MCF 10A (cell line): ENCODE measurements at places on chromosomes 4 and X.

DNA sequence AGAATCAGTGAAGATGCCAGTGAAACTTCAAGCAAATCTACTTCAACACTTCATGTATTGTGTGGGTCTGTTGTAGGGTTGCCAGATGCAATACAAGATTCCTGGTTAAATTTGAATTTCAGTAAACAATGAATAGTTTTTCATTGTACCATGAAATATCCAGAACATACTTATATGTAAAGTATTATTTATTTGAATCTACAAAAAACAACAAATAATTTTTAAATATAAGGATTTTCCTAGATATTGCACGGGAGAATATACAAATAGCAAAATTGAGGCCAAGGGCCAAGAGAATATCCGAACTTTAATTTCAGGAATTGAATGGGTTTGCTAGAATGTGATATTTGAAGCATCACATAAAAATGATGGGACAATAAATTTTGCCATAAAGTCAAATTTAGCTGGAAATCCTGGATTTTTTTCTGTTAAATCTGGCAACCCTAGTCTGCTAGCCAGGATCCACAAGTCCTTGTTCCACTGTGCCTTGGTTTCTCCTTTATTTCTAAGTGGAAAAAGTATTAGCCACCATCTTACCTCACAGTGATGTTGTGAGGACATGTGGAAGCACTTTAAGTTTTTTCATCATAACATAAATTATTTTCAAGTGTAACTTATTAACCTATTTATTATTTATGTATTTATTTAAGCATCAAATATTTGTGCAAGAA lies 2.3 kb downstream of the CXCL8 start:
- no peak for DNase-seq

DNA sequence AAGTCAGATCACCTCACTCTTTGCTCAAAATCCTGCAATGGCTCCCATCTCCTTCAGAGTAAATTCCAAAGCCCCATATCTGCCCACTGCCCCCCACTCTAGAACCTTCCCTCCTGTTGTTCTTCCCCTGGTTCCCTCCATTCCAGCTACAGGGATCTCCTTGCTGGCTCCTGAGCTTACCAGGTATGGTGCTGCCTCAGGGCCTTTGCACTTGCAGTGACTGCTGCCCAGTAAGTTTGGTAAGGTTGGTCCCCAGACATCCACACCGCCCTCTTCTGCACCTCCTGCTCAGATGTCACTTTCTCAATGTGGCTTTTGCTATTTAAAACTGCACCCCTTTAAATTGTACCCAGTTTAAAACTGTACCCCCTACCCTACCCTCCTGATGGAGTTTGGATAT lies 7.8 kb upstream of the MAN2B2 start:
- DNase-seq = no peak

GRCh38 chr4:7118013-7118832 lies 50.4 kb upstream of the GRPEL1 start:
- DNase-seq = no peak

- no peak for DNase-seq
Measured at GRCh38 chr4:69092190-69092589, 4.1 kb upstream of the UGT2B7 start.

DNA sequence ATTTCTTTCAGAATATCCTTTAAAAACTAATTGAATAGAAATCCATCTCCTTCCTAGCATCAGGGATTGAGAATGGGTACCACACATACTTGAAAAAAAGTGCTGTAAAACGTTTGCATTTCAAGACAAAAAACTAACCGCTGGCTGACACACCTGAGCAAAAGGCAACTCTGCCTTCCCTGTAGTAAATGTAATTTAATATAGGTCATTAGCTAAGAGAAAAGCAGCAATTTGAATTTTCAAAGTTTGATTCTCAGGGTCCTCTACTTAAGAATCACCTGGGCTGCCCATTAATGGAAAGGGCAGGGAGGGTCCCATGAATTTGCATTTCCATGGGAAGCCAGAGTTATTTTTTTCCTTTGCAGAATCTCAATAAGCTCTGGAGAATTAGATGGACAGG lies 40.5 kb upstream of the SPP1 start:
- no peak for DNase-seq

DNA sequence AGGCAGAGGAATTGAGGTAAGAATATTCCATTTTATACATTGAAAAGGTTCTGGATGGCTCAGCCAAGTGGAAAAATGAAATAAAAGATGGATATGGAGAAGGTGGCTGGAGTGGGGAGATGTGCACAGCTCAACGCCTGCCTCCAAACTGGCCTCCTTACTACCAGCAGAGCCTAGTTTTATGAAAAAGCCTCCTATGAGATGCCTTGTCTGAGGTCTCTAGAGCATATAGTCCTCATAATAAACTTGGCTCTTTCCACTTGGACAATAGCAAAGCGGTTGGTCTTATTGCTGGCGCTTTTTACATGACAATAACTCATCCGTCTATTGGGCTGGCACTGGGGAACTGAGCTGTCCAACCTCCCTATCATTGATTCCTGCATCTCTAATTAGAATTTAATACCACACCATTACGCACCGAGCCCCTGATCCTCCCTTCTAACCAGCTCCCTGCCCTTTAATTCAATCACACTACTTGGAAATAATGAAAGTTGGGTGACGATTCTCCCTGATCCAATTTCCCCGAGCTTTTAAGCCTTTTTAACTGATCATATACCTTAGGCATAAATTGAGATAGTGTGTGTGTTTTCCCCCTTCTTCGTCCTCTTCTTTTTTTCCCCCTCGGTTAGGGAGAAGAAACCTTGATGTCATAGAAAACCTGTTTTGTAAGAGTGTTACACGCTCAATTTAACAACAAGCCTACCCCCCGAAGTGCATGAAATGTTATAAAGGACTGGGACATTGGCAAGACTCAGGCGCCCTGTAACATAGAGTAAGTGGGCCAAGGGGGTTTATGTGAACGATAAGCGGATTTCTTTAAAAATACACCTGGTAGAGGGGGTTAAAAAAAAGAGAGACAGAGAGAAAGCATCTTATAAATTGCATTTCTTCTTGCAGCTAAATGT lies at the start of gene PHOX2B:
Gene PHOX2B (minus strand): TSS at position 155 of the 905 bp plus-strand sequence. CDS start 115 bp downstream, at position 40.
- DNase-seq = no peak

- no peak for DNase-seq
Measured at GRCh38 chr4:87978681-87979080, 3.2 kb downstream of the SPP1 start.

DNA sequence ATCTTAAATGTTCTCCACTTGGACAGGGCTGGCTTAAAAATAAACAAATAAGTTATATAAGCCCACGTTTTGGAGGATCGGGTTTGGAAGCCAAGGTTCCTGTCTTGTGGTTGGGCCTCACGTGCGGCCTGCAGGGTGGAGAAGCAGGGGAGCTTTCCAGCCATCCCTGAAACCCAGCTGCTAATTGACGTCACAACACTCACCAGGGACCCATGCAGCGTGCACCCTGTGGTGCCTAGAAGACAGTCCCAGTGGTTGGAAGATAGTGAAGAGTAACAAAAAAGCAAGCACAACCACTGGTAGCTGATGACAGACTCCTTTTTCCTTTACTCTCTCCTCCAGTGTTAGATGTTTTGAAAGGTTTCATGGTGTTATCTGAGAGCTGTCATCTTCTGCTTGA lies 142.0 kb upstream of the RBPJ start:
- no peak for DNase-seq

- no peak for DNase-seq
Measured at GRCh38 chrX:24125028-24125612, 24.4 kb upstream of the ZFX start.

DNA sequence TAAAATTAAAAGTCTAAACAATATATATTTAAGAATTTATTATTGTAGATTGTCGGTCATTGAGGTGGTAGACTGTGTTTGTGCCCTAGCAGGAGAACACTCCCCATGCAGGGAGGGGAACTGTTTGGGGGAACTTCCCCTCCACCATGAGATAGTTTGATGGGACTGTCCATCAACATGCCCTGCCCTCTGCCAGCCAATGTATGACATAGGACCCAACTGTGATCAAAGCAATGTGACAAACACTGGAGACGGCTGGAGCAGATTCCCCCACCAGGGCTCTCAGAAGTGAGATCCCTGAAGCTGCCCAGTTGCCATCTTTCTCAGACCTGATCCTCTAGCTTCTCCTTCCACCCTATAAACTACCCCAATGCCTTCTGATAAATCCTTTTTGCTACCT lies 44.9 kb downstream of the SH3KBP1 start:
- DNase-seq = no peak

- peak; percentile 25 for DNase-seq
Measured at GRCh38 chrX:39011454-39012221, 210.4 kb downstream of the MID1IP1 start.

- no peak for DNase-seq
Measured at GRCh38 chrX:8201896-8202331, 30.8 kb upstream of the VCX2 start.

DNA sequence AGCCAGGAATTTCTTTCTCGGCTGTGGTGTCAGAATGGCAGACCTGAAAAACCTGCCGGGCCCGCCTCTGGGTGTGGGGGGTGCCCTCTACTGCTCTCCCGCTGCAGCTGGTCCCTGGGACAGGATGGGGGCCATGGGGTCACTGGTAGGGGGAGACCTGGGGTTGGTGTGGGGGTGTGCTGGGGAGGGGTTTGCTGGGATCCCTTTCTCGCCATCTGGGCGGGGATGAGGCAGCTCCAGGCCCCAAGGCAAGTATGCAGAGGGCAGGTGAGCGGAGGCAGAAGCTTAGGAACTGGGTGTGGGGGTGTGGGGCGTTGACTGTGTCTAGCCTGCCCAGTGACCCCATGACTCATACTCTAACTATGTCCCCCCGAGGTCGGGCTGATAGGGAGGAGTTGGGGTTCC lies 884 bp downstream of the CCDC120 start:
- peak; percentile 13 for DNase-seq

- DNase-seq = peak; percentile 6
Measured at GRCh38 chrX:54208531-54208930, 25.5 kb upstream of the FAM120C start.

- DNase-seq = no peak
Measured at GRCh38 chrX:74892561-74892960, 32.7 kb downstream of the NEXMIF start.

GRCh38 chrX:97215186-97215585 lies 331.5 kb downstream of the RPA4 start:
- no peak for DNase-seq

DNA sequence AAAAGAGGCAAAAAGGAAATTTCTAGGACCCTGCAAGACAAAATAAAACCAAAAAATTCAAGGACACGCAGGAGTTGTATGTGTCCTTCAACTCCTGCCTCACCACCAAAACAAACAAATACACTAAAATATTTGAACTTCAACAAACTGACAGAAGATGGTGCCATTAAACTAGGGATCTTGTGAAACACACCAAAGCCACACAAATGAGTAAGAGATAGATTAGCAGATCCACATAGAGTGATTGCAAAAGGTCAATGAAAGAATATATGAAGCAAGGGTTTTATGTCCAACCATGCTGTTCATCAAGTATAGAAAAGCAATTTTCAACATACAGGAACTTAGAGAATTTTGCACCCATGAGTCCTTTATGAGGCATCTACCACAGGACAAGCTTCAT lies 40.1 kb upstream of the SCML1 start:
- DNase-seq = peak; percentile 41

DNA sequence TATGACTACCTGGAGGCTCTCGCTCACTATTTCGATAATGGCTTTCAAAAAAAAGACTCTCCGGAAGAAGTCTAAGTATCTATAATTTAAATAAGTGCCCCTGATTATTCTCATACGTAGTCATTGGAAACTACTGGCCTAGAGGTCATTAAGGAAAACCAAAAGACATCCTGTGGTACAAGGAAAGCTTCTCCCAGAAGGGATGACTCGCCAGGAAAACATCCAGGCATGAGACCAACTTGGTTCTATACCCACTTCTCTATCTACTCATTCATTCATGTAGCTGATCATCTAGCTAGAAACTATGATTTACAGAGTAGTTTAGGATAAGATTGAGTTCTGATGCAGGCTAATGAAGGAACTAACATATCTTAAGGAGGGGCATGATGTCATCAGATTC lies 37.7 kb downstream of the SOX3 start:
- peak; percentile 30 for DNase-seq

DNA sequence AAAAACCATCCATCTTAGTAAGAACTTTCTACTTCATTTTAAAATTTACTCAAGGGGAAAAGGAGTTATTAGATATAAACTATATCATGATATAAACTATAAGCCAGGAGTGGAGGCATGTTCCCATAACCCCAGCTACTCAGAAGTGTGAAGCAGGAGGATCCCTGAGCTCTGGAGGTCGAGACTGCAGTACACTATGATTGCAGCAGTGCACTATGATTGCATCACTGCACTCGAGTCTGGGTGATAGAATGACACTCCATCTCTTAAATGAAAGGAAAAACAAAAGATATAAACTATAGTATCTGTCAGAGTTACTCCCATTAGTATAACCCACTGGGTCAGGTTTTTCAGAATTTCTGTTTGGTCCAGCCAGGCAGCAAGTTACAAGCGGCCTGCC lies 47.6 kb downstream of the RPS3A start:
- peak; percentile 24 for DNase-seq
